ENCODE measurements at places on chromosomes 4 and X. TPM values are rescaled to one million over a fixed set of nuclear protein-coding genes. Genes with fewer than 3 reads are reported as not detected.

GRCh38 chr4:13642170-13642950 lies 14.8 kb upstream of the BOD1L1 start:
- no peak for DNase-seq

- DNase-seq = no peak
These were observed 305.3 kb downstream of the FRMPD4 start for GRCh38 chrX:12443534-12444098.

- DNase-seq = peak; percentile 30
These were observed 103.5 kb downstream of the GPC3 start for GRCh38 chrX:133881893-133882292.

DNA sequence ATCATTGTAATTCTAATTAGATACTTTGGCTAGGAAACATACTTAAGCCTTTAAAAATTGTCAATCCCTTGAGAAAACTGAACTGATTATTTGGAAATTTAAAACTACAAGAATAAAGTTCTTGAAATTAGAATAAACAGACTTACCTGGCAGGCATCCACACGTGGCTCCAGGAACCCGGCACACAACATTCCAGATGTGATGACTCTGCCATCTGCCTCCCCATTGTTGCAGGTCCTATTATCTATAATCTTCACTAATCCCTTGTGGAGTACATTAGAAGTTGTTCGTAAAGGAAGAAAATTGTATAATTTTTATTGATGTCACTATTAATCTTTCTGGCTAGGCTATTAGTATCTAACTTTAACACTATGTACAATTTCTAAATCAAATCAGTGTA lies 16.2 kb upstream of the GNRHR start:
- no peak for DNase-seq

DNA sequence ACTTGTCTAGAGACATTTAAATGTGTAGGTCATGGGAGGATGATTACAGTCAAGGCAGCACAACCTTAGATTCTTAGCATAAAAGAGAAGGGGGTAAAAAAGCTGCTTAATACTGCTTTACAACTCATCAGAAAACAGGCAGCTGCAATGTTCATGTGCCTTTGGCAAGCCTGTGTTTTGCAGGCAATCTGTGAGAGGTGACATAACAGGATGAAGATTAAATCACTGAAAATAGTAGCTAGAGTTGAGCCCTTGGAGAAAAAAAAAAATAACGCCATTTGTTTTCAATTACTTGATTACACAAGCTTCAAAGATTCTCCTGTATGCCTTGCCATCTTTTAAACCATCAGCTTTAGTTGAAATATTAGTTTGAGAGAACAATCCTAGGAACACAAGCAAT lies 847.6 kb upstream of the LCORL start:
- no peak for DNase-seq

DNA sequence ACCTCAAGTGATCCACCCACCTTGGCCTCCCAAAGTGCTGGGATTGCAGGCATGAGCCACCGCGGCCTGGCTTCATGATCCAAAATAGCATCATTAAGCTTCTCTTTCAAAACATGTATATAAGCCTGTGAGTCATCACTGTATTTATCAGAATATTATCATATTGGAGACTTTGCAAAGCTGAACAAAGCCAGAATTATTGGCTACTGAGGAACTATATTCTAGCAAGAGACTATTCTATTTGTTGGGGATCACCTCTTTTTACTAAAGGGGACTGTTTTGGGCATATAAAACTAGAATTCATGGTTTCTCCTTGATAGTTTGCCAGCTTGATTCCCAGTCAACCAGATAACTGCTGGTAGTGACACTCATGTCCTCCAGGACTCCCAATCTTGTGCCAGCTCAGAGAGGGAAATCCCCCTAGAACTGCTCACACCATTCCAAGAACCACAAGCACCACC lies 40.1 kb downstream of the TET2 start:
- no peak for DNase-seq

GRCh38 chr4:182807767-182808548 lies 109.2 kb downstream of the DCTD start:
- no peak for DNase-seq

- DNase-seq = no peak
These were observed 17.1 kb downstream of the BEND2 start for GRCh38 chrX:18203631-18204030.

DNA sequence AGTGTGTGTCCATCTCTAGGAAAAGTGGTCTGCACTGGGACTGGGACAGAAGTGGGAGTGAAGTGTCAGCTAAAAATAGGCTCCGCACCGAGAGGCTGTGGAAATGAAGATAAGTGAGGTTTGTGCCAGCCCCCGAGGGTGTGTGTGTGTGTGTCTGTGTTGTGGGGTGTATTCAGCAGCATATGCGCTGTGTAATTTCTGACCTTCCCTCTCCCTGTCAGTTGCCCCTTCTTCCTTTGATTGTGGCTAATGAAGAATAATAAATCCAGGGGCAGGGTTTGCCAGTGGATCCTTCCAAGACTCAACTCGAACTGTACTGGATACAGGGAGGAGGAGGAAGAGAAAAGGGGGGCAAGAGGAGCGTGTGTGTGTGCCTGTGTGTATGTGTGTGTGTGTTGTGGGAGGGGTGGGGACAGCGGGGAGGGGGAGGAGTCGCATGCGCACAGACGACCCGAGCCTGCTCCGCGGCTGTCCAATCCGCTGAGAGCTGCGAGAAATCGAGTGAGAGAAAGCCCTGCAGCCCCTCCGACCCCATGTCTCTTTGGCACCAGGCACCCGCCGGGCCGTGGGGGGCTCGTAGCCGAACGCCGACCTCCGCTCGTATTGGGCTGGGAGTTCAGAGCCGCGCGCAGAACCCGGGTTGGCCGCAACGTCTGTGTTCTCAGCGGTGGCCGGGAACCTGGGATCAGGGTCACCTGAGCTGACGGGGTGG lies 916 bp upstream of the POU4F2 start:
- DNase-seq = no peak

DNA sequence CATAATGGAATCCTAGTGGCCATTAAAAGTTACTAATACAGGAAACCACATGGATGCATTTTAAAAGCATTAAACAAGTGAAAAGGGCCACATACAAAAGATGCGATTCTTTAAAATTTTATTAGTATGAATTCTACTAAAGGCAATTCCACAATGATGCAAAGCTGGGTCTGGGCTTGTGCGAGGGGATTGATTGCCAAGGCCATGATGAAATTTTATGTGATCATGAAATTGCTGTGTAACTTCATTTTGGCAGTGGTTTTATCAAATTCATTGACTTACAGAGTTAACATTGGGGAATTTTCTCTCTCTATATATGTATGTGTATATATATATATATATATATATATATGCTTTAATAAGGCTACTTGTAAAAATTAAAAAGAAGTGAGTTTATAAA lies 1142.5 kb upstream of the IGFBP7 start:
- DNase-seq = no peak

DNA sequence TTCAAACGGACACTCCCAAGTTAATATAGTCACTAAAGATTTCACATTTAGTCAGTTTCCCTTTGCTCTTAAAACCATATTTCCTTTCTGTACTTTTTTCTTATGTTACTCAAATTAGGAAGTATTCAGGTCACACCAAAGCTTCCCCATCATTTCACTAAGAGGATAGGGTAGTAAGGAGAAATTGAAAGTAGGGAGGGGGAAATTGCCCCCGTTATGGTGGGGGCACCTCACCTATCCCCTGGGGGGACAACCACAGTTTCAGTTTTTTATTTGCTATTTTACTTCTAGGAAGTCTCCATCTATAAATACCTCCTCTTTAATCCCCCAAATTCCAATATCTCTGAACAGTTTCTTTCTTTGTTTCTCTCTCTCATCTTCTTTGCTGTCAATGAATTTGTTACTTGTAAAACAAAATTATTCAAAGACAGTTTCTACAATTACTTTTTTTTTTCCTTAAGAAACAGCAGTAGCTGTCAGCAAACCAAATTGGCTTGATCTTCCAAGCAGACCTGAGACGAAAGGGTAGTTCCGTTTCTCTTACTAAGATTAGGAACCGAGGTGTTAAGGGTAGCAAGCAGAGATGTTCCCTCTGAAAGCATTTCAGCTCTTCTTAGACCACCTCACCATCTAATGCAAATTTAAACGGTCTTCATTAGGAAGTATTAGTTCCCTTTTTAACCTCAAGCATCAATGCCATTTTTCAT lies 160.2 kb upstream of the KLF3 start:
- no peak for DNase-seq

DNA sequence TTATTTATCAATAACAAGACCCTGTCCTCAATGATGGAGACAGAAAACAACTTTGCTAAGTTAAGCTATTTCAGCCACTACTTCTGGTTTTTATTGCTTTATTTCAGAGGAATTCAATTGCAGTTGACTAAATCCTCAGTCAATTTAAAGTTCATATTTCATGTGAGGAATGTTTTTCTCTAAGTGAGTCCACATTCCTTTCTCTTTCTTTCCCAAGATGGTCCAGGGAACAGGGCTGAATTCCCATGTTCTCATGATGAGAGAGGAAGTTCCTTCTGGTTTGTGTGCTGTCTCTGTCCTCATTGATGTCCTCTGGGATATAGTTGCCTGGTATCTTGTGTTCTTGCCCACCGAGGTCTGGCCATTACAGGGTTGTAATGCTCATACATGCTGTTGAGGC lies 117.2 kb downstream of the SLIT2 start:
- no peak for DNase-seq

- no peak for DNase-seq
These were observed 72.4 kb upstream of the TBL1X start for GRCh38 chrX:9392445-9392844.

- DNase-seq = peak; percentile 63
These were observed 35.7 kb downstream of the PACRGL start for GRCh38 chr4:20735931-20736330.

DNA sequence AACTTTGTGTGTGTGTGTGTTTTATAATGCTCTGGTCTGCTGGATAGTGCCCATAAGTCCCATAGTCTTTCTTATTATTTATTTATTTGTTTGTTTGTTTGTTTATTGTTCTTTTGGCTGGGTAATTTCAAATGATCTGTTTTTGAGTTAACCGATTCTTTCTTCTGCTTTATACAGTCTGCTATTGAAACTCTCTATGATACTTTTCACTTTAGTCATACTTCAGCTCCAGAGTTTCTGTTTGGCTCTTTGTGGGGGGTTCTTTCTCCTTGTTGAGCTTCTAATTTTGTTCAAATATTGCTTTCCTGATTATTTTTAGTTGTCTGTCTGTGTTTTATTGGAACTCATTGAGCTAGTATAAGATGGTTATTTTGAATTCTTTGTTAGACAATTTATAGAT lies 10.0 kb downstream of the CXCL3 start:
- DNase-seq = no peak

DNA sequence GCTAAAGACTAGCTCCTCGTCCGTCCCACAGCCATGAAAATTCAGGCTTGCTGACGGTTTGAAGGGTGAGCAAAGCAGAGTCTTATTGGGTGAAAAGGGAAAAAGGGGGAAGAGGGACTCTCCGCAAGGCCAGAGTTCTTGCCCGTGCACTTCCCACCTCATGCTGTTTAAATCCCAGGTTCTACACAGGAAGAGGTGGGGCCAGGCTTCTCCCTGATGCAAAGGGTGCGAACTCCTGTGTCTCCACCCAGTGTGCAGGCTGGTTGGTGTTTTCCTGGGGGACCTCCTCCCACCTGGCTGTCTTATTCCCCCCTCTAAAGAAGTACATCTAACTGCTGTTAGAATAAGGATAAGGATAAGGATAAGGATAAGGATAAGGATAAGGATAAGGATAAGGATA lies 18.0 kb upstream of the LANCL3 start:
- DNase-seq = no peak

DNA sequence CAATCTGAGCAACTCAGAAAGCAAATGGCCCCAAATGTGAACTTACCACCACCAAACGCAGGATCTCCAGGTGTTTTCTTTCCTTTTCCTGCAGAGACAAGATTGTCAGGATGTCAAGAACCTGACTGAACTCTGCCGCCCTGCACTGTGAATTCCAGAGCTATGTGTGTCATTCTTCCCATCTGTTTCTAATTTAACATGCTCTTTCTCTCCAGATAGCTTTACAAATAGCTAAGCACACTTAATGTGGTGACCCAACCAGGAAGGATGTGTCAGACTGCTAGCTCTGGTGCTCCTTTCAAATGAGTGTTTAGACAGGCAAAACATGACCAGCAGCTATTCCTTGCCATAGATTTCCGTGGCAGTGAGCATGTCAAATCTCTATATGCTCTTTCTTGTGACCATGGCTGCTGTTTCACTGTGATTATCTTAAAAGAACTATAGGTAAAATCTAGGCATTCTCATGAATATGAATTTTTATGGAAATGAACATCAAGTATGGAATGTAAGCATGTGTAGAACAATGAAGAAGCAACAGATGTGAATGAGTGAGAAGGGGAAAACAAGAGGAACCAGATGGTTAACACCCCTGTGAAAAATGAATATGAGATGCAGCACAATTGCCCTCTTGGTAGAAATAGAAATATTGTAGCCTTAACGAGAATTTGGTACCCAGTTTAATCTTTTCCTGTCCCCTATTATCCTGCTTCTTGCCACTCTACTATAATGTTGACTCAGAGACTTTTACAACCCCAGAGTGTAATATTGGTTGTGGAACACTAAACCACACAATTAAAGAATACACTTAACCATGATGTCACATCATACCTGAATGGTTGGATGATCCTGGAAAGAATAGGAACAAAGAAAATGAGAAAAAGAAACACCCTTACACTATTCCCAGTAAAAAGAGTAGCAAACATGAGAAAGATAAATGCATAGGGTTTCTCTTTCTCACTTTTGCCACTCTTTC lies 247.8 kb upstream of the DKK2 start:
- peak; percentile 64 for DNase-seq

WAS gene
- not detected for total RNA-seq

KLF8 gene
- not detected for total RNA-seq

THOC2 gene
- 141 TPM for total RNA-seq

XAGE1A gene
- not detected for total RNA-seq

MAGED4 gene
- total RNA-seq = 28.6 TPM

PCDH10 gene
- total RNA-seq = 0.51 TPM

RTL3 gene
- not detected for total RNA-seq

LRRC66 gene
- total RNA-seq = 0.10 TPM

All from SJCRH30 (cell line).